Non-pigmented ciliary epithelial cell (primary cell): ENCODE measurements at places on chromosomes 3 and 15.
A peak's percentile ranks its signal among the peaks of the same experiment; 100 is the strongest.

GRCh38 chr3:153210660-153211059 lies 48.6 kb downstream of the RAP2B start:
- DNase-seq: no peak

GRCh38 chr15:74790080-74790916 lies 8.4 kb downstream of the CSK start:
- peak; percentile 71 for DNase-seq

DNA sequence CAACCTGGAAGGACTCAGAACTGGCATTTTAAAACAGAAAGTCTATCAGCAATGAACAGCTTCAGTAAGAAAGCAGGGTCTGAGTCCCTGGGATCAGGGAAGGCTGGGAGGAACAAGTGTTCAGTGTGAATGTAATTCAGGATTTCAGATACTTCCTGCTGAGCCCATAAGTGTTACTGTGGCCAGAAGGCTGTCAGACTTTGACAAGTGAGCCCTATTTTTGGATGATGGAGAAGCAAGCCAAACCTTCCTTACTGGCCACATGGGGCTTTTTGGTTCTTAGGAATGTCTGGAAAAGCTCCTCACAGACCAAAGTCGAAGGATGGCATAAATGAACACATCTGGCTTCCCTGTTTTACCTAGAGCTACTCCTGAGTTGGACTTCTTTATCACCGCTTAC lies 157.2 kb downstream of the BBX start:
- DNase-seq: no peak

- no peak for DNase-seq
Measured at GRCh38 chr15:100928632-100929280, 9.6 kb downstream of the LRRK1 start.

- no peak for DNase-seq
Measured at GRCh38 chr3:16824081-16824696, 60.6 kb upstream of the PLCL2 start.

DNA sequence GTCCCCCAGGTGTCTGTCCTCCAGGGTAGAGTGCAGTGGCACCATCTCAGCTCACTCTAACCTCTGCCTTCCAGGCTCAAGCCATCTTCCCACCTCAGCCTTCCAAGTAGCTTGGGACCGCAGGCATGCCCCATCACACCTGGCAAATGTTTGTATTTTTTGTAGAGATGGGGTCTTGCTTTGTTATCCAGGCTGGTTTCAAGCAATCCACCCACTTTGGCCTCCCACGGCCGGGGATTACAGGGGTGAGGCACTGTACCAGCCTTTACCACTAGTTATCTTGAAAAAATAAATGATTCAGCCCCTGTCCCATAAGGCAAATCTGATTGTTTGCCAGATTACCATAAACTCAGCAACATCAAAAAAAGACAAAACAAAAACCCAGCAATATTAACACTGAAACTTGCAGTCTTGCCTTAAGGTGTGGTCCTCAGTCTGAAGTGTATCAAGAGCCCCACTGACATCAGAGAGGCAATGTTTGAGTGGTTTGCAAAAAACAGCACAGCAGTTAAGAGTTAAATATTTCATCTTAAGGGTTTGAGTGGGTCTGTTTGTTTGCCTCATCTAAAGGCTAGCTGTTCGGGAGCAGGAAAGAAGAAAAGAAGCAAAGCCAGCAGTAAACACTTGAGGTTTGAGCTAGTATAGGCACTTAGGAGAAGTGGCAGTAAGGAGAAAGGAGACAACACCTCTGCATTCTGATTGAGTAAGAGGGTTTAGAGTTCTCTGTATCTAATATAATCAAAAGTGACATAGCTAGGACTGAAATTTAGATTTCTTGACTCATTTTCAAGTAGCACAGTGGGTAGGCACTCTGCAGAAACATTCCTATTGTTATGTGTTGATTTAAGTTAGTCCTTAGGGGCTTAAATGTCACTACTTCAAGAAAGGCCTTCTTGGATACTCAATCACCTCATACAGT lies 26.3 kb upstream of the EDEM1 start:
- no peak for DNase-seq

- DNase-seq: no peak
Measured at GRCh38 chr3:14120111-14120920, 4.4 kb downstream of the CHCHD4 start.

GRCh38 chr3:195259154-195259474 lies 11.8 kb downstream of the XXYLT1 start:
- no peak for DNase-seq

GRCh38 chr3:50862221-50862620 lies 187.5 kb downstream of the DOCK3 start:
- no peak for DNase-seq

- DNase-seq: no peak
Measured at GRCh38 chr15:37536967-37537605, 397.4 kb upstream of the TMCO5A start.

DNA sequence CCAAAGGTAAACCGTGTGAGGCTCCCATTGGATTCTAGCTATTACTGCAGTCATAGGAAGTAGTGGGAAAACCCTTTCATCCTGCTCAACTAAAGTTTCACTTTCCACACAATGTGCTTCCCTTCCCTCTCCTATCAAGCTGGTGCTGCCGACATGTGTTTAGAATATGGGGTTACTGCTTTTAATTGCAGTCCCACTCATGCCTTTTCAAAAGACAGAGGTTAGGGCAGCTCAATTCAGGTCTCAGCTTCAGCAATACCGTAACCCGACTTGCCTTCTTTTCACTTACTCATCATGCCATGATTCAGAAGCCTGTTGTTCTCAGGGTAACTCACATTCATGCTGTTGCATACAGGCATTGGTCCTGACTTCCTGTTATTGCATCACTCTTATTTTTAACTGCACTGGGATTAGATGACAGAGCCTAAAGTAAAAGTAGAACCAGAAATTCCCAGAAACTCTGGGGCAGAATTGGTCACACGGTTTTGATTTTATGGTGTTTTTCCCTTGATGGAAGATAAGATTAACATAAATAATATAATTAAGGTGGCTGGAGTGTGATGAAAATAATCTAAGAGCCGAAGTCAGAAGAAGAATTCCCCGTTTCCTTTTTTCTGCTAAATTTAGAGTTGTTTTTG lies 45.7 kb downstream of the C2CD4B start:
- DNase-seq: peak; percentile 95

GRCh38 chr3:7444886-7445285 lies 584.0 kb downstream of the GRM7 start:
- DNase-seq: no peak

- no peak for DNase-seq
Measured at GRCh38 chr15:39124155-39124552, 456.7 kb upstream of the THBS1 start.

- DNase-seq: no peak
Measured at GRCh38 chr3:129605922-129606635, 397 bp downstream of the PLXND1 start.

- DNase-seq: no peak
Measured at GRCh38 chr3:195129644-195130492, 141.1 kb downstream of the XXYLT1 start.

GRCh38 chr15:69906256-69907185 lies 191.2 kb downstream of the TLE3 start:
- no peak for DNase-seq

DNA sequence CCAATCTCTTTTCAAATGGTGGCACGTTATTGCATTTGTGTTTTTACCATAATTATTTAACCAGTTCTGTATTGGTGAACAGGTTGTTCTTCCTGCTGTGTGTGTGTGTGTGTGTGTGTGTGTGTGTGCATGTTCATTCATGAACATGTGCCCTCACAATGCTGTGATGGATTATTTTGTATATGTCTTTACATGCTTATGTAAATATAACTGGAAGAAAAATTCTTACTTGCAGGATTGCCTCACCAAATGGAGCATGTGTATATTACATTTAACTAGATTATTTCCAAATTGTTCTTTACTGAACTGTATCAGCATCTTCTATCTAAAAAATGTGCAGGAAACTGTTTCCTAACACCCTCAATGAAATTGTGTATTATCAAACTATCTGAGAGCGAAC lies 175.2 kb upstream of the ZPLD1 start:
- no peak for DNase-seq

- DNase-seq: peak; percentile 20
Measured at GRCh38 chr15:57609805-57610529, 18.3 kb downstream of the MYZAP start.

GRCh38 chr3:175940881-175941280 lies 1081.7 kb downstream of the NAALADL2 start:
- no peak for DNase-seq

- DNase-seq: no peak
Measured at GRCh38 chr3:172132159-172132586, 92.8 kb downstream of the FNDC3B start.

- no peak for DNase-seq
Measured at GRCh38 chr3:132898141-132898540, 140.1 kb upstream of the TMEM108 start.

- no peak for DNase-seq
Measured at GRCh38 chr15:66402761-66403284, 16.1 kb downstream of the MAP2K1 start.
